ENCODE measurements at places on chromosomes 2 and 18.

- DNase-seq = no peak
Observed at GRCh38 chr2:168184681-168185513, 62.5 kb downstream of the STK39 start.

DNA sequence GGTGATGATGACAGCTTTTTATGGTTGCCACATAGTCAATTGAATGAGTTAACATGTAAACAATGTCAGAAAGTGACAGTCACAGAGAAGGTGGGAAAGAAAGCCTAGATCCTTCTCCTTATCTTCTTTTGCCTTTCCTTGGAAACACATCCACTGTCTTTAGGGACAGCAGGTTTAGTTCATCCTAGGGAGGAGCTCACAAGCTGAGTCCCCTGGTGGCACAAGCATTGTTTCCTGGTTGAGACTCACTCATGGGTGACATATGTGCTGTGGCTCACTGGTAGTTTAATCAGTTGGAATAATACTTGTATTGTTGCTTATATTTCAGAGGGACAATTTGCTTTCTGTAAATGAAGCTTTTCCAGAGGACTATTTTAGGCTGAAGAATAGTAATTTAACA is 598.5 kb downstream of the CNTNAP5 start:
- DNase-seq = no peak

DNA sequence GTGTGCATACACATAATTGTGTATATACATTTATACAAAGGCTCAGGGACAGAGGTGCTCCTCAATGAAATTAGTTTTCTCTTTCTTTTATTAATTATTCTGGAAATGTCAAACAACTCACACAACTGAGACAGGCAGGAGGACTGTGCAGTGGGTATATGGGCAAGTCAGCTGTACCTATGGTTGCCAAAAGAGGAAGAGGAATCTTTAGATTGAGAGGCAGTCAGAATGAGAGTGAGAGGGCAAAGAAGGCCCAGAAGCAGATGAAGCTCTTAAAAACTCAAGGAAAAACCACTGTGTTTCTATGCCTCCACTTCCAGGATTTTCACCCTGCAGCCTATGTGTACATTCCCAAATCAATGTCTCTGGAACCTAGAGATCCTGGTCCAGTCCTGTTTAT is 79.1 kb downstream of the CACNB4 start:
- DNase-seq = no peak

DNA sequence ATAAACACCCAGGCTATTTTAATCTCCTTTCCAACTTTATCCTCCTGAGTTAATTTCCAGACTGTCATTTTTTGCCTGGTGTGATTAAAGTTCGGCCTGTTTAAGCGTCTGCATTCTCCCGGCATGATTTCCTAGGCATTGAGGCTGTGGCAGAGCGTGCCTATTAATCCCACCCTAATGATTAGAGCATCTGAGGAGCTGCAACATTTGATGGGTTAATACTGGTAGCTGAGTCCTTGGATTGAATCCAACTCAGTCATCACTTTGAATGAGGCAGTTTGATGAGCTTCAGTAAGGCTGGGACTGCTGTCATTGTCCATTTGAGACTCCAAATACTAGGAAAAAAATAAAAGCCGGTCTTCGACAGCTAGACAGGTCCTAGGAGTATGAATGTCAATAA is 882.5 kb downstream of the SLC4A3 start:
- DNase-seq = no peak

- DNase-seq = no peak
Observed at GRCh38 chr2:198053148-198053547, 248.8 kb downstream of the PLCL1 start.

DNA sequence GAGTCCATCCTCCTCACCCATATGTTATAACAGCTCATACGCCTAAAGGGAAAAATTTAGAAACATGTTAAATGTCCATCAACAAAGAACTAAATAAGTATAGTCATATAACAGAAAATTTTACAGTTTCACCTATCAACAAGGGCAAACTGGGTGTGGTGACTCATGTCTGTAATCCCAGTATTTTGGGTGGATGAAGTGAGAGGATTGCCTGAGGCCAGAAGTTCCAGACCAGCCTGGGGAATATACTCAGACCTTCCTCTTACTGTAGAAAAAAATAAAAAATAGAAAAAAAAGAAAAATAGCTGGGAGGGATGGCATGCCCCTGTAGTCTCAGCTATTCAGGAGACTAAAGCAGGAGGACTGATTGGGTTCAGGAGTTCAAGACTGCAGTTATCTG is 48.3 kb upstream of the GULP1 start:
- DNase-seq = no peak

DNA sequence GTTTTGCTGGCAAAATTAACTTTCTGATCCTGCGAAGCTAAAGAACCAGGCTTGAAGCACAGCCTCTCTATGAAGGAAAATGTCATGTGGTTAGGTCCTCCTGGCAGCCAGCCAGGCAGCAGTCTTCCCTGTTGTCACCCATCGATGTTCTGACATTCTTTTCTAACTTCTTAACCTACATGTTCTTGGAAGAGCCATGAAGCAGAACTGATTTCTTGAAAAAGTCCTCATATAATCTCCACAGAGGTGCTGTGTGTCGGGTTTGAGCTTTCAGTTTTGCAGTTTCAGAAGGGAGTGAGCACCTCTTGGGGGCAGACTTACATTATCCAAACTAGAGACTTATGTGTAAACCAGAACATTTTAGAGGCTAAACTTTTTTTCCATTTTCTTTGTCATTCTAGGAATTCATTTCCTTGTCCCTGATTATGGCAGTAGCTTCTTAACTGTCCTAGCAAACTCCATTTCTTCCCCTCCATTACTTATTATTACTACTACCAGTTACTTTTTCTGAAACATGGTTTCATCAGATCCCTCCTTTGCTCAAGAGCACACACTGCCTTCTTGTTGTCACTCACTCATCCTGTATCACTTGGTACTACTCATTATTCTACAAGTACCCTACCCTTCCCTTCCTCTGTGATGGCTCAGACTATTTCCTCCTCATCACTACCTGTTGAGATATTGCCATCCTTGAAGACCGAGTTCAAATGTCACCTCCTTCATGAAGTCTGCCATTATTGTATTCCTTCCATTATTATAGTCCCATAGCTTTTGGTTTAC is 31.1 kb downstream of the DOK1 start:
- DNase-seq = no peak

DNA sequence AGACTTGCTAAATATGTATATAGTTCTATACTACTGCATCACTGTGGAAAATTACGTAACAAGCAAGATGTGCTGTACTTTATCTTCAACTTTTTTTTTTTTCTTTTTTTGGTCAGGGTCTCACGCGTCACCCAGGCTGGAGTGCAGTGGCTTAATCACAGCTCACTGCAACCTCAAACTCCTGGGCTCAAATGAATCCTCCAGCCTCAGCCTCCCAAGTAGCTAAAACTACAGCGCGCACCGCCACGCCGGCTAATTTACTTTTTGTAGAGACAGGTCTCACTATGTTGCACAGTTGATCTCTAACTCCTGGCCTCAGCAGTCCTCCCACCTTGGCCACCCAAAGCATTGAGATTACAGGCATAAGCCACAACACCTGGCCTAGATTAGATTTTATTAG is 68.0 kb downstream of the COX7A2L start:
- no peak for DNase-seq

GRCh38 chr2:4827836-4828235 is 864.3 kb upstream of the SOX11 start:
- DNase-seq = no peak

GRCh38 chr2:99181624-99182000 is 628 bp downstream of the MRPL30 start:
- peak; percentile 11 for DNase-seq

- DNase-seq = no peak
Observed at GRCh38 chr2:196431076-196431475, 208.4 kb upstream of the CCDC150 start.

DNA sequence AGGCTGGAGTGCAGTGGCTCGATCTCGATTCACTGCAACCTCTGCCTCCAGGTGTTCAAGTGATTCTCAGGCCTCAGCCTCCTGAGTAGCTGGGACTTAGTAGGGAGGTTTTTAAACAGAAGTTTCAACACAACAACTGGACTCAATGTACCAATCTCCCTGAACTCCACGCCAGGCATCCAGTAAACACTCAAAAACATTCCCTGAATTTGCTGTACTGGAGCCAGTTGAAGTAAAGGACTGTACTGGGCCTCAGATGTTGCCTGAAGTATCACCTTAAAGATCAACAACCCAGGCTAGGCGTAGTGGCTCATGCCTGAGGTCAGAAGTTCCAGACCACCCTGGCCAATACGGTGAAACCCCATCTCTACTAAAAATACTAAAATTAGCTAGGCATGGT is 22.4 kb downstream of the RAB1A start:
- DNase-seq = no peak

- peak; percentile 36 for DNase-seq
Observed at GRCh38 chr18:48590678-48591077, 51.8 kb downstream of the CTIF start.

Data from NCI-H460 (cell line).